ENCODE measurements at places on chromosomes 1 and 21. TPM values are rescaled to one million over a fixed set of nuclear protein-coding genes. Genes with fewer than 3 reads are reported as not detected.

The FAM167B gene
- 3.1 TPM for total RNA-seq

The SPRR2E gene
- not detected for total RNA-seq

The TDRD10 gene
- not detected for total RNA-seq

DNA sequence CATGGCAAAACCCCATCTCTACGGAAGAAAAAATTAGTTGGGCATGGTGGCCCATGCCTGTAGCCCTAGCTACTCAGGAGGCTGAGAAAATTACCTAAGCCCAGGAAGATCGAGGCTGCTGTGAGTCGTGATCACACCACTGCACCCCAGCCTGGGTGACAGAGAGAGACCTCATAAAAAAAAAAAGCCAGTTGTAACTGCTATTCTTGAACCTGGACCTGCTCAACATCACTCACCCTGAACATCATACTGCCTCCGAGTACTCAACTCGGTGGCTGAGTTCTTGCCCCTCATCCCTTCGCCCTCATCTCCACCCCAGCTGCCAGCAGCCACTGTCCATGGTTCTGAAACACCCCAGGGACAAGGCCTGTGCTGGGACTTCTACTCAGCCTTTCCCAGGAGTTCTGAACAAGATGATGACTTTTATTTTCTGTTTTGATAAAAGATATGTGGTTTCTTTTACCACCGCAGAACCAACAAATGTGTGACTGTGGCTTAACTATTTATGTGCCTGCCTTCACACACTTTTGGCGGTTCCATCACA is 5.4 kb upstream of the DISP3 start:
- DNase-seq: no peak

- DNase-seq: no peak
Measured at GRCh38 chr1:241813768-241814320, 34.2 kb upstream of the EXO1 start.

DNA sequence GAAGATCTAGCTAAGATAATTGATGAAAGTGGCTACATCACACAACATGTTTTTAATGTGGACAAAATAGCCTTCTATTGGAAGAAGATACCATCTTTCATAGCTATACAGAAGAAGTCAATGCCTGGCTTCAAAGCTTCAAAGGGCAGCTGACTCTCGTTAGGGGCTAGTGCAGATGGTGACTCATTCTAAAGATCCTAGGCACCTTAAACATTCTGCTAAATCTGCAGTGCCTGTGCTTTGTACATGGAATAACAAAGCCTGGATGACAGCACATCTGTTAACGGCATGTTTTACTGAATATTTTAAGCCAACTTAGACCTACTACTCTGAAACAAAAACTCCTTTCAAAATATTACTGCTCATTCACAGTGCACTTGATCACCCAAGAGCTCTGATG is 65.6 kb upstream of the USP24 start:
- DNase-seq: no peak

GRCh38 chr1:114130213-114130612 is 23.5 kb downstream of the SYT6 start:
- no peak for DNase-seq

- DNase-seq: no peak
Measured at GRCh38 chr1:160204526-160205241, 500 bp upstream of the PEA15 start.

DNA sequence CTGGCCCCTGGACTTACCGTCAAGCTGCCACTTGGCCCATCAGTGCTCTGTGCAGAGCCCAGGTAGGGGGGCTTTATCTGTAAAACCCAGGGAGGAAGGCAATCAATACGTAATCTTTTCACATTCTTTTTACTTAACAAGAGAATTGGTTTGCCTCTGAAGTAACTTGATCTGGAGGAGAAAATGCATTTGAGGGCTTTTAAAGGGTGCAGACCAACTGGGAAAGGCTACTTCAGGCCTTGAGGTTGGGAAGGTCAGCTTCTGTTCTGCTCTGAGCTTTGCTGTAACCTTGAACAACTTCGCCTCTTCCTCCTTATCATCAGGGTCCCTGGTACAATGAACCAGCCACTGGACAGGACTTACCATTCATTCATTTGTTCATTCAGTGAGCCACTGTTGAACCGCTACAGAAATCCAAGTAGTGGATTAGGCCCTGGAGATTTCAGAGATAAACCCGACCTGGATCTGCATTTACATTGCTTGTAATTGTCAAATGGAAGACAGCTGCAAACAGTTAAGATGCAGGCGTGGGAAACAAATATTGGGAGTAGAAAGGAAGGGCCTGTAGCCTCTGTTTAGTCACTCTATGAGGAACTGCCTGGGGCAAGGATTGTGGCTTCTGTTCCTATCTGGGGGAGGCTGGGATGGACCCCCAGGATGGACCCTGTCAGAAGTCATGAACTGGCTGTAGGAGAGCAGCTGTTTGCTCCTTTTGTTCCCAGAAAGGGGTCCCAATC is 90.9 kb downstream of the MAN1C1 start:
- no peak for DNase-seq

DNA sequence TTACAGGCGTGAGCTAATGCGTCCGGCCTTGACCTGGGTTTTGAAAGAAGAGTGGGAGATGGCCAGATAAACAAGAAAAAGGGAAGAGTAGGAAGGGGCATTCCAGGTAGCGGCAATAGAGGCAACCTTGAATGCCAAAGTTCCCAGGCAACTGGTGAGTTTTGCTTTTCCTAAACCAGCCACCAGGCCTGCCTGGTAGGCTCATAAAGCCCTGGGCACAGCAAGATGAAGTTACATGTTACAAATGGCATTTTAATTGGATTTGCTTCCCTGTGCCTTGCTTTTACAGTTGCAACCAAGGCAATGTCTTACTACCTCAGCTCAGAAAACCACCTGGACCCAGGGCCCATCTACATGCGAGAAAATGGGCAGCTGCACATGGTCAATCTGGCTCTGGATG is 5.5 kb downstream of the LRRC42 start:
- no peak for DNase-seq

Data from chondrocyte (in vitro differentiated cells).